ENCODE measurements at places on chromosomes 4 and X.

DNA sequence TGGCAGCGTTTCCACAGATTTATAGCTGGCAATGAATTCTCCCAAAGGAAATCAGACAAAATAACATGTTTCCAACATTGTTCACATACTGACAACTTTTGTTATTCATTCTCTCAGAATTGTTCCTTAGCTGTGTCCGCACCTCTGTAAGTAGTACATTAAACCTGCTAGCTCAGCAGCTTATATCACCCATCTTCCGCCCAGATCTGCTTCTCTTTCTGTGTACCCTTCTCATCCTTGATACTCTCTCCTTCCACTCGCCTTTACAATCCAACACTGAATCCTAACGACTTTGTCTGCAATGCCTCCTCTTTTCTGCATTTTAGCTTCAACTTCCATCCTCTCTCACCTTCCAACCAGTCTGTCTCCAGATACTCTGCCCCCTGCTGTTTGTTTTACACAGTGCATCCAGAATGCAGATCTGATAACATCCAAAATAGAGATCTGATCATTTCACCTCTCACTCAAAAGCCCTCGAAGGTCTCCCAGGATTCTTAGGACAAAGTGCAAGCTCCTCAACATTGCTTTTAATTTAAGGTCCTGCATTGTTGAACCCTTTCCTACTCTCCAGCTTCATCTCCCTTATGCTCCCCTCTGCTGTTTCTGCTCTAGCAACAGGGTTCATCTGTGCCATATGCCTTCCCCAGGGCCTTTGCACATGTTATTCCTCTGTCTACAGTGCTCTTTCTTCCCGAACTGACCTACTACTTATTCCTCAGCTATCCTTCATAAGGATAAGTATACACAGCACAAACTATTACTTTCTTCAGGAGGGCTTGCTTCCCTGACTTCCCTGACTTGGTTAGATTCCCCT, 67.3 kb upstream of the VBP1 start:
- peak; percentile 34 for DNase-seq

- DNase-seq, result no peak
These were observed 97.3 kb downstream of the GEMIN8 start for GRCh38 chrX:13932416-13932815.

GRCh38 chr4:153573881-153574802, 108.0 kb downstream of the TMEM131L start:
- DNase-seq, result peak; percentile 58

- DNase-seq, result no peak
These were observed 51.1 kb upstream of the SYTL5 start for GRCh38 chrX:37955273-37955672.

GRCh38 chrX:2931612-2932011, 2.5 kb upstream of the ARSD start:
- DNase-seq, result no peak

DNA sequence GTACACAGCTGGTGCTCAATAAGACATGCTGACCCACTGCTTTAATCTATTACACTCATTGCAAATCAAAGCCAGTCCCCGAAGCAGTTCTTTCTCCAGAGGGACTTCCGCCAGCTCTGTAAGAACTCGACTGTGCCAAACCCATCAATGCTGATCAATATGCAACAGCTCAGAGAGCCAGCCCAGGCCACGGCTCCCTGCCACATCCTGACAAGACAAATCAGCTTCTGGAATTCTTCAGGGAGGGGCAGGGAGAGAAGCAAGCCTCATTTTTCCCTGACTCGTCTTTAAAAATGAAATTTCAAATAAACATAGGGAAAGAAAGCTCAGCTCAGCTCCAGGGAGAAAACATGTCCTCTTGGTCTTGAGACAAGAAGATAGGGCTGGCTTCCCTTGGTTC, 5.3 kb upstream of the ADRA2C start:
- no peak for DNase-seq

DNA sequence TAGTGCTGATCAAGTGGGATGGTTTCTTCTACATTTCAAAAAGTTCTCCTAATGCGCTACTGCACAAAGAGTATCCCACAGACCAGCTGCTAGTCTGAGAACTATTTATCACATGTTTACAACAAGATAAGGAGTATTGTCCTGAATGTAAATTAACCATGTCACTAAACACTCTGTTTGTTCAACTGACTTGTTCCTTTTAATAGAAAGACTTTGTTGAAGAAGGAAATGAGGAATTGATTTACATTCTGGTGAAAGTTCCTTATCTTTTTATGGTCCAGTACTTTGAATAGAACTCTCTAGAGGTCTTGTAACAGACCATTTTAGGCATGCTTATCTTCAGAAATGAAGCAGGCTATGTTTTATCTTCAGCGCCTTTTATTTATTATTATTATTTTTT, 67.3 kb upstream of the IL13RA1 start:
- no peak for DNase-seq

DNA sequence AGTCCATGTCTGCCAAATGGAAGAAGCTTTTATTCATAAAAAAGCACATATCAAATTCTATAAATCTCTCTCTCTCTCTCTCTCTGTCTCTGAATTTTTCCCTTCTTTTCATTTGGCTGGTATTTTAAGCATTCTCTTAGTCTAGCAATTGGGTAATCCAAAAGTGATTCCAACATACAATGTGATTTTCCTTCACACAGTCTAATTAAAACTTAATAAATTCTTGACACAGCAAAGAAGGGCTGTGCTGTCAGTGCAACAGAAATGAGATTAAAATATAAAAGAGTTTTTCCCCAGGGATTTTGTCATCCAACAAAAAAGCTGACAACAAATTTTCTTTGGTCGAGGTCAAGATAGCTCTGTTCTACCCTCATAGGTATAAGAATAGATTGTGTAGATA, 216.9 kb downstream of the CENPC start:
- no peak for DNase-seq

GRCh38 chr4:156901871-156902270, 69.7 kb downstream of the PDGFC start:
- no peak for DNase-seq

DNA sequence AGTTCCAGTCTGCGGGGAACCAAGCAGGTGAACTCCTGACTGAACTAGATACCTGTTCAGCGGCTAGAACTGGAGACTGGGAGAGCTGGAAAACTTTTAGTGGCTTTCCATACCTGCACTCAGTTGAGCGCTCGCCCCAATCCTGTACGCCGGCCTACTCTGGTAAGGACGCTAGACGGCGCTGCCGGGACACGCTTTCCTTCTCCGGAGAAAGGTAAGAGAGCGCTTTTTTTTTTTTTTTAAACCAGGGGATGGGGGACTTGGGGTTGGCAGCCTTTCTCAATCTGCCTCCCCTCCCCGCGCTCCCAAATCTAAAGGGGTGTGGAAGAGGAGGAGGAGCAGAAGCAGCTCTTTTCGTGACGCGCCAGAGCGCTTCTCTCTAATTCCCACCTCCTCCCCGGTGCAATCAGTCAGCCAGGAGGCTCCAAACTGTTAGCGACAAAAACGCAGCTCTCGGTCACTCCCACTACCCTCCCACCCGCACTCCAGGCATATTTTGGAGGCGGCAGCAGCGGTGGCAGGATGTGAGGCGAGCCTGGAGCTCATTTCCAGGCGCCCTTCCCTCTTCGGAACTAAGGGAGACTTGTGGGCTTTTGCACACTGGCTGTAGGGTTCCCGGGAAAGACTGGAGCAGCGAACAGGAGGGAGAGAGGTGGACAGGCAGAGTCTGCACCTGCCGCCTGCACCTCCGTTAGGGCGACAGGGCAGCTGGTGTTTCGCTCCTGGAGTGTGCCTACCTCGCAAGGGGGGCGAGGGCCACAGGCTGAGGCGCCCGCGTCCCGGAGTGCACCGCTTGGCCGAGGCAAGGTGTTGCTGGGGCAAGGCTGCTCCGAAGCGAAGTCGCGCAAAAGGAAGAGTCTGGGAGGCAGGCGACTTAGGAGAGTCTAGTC, at the start of gene IL1RAPL2:
Gene IL1RAPL2 (plus strand): TSS at position 409 of the 890 bp plus-strand sequence.
- no peak for DNase-seq

DNA sequence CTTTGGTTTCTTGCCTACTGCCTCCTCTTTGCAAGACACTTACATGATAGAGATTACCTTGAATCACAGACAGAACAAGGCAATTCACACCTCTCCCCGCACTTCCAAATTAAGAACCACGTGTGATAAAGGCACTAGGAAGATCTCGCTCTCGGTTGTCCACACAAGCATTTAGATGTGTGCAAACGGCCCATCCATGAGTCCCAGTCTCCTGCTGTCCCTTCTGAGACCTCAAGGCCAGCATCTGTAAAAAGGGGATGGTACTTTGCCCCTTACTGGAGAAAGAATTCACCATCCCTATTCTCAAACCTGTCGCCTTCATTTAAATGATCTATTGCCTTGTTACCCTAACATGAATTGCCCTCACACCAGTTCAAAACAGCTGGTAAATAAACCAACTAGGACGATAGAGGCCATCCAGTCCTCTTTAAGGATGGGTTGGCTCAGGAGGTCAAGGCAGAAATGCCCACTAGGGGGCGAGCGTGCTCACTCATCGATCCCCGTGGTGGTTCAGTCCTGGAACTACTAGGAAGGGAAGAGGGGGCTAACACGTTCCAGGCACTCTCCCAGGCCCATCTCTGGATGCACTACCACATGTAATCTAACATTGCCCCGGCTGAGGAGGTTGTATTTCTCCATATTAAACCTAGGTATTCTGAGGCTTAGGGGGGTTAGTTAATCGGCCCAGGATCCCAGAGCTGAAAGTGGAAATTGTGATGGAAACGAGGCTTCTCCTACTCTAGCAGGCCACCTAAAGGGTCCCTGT, 95.8 kb downstream of the DHX15 start:
- peak; percentile 63 for DNase-seq

Data from hematopoietic multipotent progenitor cell treated with erythropoietin and hydrocortisone succinate and interleukin-3 and kit ligand, for 15 days (in vitro differentiated cells).